Airway epithelial cell (primary cell): ENCODE measurements at places on chromosomes 5 and 9. TPM values are rescaled to one million over a fixed set of nuclear protein-coding genes. Genes with fewer than 3 reads are reported as not detected.

NFIL3 gene
- total RNA-seq = 7.4 and 12.3 TPM in 2 replicates

SNX24 gene
- total RNA-seq = 11.8 and 15.1 TPM in 2 replicates

TTLL11 gene
- 5.1 and 6.2 TPM in 2 replicates for total RNA-seq

RNF183 gene
- 0.21 TPM in 1 of 2 replicates, not detected in the other for total RNA-seq
